ENCODE measurements at places on chromosomes 6 and 20.

DNA sequence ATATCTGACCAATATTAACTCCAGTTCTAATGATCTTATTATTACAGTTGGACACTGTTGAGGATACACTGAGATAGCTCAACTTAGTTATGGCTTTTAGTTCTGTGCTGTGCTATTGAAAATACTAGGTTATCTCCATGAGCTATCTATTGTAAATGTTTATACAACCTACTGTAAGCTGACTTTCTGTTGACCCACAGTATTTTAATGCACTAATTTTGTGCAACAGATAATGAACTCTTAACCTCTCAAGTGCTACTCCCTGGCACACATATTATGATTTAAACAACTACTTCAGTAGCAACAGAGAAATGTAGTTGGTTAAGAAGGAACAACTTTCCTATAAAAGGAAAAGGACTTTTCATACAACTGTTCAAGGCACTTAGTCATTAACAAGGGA is 5.2 kb upstream of the MMS22L start:
- DNase-seq = no peak

DNA sequence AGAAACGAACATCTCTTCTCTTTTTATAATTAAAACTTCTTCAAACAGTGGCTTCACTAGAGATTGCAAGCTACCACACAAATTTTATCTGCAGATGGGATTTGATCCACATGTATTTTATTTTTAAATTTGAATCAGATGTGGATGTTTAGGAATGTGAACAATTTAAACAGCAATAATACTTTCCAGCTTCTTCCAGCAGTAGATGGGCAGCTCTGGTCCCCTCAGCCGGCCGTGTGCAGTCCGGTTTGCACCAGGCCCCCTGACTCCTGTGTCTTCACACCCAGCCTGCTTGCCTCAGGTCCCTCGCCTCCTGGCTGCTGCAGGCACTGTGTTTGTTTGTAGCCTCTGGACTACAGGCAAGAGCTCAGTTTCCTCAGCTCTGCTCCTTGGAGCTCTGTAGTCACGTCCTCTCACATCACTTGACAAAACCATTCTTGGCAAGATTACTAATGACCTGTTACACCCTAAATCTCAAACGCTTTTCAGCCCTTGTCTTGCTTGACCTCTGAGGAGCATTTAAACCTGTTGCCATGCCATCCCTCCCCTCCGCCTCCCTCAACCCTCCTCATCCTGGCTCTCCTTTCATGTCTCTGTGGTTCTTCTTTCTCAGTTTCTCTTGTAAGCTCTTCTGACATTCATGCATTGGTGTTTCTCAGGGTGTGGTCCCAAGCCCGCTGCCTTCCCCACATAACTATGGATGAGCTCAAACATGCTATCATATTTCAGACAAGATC is 13.2 kb upstream of the ZBTB24 start:
- no peak for DNase-seq

GRCh38 chr20:46108435-46108841 is 9.7 kb upstream of the CD40 start:
- DNase-seq = no peak

DNA sequence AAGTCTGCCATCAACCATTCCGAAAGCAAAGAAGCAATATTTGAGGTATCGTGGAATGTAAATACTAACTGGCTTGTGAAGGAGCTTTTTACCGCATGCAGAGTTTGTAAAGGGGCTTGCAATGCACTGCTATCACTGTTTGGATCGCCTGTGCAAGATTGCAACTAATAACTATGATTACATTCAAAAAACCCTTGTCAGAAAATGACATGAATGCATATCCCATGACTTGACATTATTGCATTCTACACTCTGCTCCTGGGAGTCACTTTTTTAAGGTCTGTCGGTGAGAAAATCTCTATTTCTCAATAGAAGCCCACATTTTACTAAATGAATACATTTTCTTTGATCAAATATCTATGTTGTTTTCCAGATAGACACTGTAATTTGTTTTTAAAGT is 335.4 kb upstream of the SPTLC3 start:
- no peak for DNase-seq

DNA sequence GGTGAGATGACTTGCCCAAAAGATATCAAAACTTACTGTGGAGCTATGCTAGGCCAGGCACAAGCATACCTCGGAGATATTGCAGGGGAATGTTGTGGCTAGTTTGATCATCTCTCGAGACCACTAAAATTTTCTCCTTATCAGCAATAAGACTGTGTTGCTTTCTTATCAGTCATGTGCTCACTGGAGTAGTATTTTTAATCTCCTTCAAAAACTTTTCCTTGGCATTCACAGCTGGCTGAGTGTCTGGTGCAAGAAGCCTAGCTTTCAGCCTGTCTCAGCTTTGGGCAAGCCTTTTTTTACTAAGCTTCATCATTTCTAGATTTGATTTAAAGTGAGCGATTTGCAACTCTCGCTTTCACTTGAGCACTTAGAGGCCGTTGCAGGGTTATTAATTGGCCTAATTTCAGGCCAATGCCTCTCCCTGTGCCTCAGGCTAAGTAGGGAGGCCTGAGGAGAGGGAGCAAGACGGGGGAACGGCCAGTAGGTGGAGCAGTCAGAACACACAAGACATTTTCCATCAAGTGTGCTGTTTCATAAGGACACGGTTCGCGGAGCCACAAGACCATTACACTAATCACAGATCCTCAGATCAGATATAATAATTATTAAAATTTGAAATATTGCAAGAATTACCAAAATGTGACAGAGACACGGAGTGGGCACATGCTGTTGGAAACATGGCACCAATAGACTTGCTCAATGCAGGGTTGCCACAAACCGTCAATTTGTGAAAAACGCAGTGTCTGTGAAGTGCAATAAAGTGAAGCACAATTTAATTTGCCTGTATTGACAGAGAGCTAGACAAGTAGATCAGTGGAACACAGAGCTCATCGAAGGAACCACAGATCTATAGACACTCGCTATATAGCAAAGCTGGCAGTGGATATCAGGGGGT is 106.8 kb upstream of the SIRPG start:
- no peak for DNase-seq
